ENCODE measurements at places on chromosomes 11 and 22.

- DNase-seq = peak; percentile 72
Observed at GRCh38 chr11:22666688-22667439, 453 bp downstream of the GAS2 start.

- DNase-seq = no peak
Observed at GRCh38 chr11:10473371-10473770, 18.3 kb downstream of the AMPD3 start.

DNA sequence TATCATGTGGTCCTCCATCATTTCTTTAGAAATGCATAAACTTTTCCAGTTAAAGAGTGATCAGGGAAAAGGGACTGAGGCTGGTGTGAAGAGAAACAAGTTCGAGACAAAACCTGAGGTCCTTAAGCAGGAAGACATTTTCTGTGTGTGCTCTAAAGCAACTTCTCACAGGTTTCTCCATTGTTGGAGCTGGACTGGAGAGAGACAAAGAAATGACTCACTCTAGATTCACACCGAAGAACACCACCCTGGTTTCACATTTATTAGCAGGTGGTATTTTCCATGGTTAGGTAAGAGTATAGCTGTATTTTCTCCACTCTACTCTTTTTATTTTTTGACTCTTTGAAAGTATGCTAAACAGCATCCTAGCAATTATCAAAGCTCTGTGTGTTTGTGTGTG lies 736.4 kb downstream of the KCNA4 start:
- DNase-seq = no peak

DNA sequence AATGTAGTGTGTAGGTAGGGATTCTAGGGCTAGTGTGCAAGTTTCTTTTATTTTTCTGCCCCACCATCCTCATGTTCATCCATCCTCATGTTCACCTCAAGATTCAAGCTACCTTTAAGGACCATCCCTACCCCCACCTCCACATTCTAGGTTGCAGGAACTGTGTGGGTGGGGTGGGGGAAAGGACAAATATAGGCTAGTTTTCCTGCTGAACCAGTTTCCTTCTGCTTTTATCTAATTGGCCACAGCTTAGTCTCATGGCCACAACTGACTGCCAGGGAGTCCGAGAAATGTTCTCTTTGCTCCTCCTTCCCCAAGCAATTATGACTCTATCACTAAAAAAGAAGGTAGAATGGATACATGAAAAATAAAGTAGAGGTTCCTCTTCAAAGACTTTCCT lies 179.0 kb upstream of the LARGE1 start:
- no peak for DNase-seq

DNA sequence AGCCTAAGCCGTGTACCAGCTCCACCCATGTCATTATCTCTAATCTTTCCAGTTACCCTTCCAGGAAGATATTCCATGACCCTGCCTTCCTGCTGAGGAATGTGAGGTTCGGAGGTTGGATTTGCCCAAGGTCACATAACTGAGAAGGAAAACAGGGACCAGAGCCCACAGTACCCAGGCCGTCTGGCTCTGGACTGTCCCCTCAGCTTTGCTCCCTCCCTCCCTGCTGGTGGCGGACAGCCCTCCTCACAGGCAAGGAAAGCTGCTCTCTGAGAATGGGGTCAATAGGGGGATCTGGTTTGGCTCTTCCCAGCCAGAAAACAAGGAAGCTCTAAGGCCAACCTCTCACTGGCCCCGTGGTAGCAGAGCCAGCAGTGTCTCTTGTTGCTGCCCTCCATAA lies 63.3 kb downstream of the SYN3 start:
- no peak for DNase-seq

- no peak for DNase-seq
Observed at GRCh38 chr22:22936915-22937656, 49.5 kb downstream of the IGLL5 start.
